Stimulated activated CD8-positive, alpha-beta memory T cell treated with anti-CD3 and anti-CD28 coated beads, Interleukin-15, amount 100 ng/mL, for 24 hours (primary cell): ENCODE measurements at places on chromosomes 2 and 18.

DNA sequence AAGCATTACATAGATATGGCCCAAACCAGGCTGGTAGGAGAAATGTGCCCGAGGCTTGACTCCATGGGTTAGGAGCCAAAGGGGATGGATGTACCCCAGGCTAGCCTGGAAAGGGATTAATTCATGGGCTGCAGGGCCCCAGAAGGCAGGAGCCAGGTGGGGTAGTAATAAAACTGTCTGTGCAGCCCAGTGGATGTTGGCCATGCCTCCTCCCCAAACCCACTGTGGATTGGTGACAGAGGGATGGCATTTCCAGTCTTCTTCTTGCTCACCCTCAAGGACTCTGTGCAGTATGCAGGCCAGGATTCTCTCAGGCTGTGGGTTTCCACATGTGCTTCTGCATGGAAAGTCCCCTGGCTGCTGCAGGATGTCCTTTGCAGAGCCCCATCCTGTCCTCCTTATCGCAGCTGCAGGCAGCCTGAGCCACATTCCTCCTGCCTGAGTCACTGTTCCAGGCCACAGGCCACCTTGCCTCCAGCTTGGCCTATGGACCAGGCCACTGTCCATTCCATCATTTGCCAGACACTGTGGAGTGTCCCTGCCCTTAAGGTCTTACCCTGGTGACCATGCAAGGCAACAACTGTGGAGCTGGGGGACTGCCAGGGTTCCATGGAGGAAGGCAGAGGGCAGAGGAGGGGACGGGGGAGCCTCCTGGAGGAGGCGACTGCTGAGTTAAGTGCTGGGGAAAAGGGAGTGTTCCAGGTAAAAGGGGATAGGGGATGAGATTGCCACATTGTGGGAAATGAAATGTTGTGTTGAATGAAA is 38.9 kb downstream of the INO80C start:
- DNase-seq: no peak

DNA sequence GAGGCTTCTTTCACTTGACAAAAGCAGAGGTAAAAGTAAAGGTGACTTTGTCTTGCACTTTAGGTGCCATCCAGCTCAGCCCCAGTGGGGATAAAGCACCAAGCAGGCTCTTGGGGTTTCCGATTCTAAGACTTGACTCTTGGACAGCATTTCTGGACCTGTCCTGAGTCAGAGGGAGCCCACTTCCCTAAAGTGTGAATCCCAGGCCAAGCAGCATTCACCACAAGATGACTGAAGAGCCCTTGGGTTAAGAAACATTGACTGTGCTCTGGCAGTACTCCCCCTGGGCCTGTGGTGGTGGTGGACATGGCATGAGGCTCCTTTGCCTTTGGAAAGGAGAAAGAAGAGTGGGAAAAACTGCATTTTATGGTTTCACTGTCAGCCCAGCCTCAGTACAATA is 638.0 kb upstream of the VRK2 start:
- no peak for DNase-seq

- no peak for DNase-seq
Observed at GRCh38 chr2:10982931-10983701, 71.4 kb downstream of the KCNF1 start.

GRCh38 chr18:32379891-32380290 is 90.8 kb downstream of the GAREM1 start:
- DNase-seq: no peak

- DNase-seq: no peak
Observed at GRCh38 chr18:58256316-58257080, 212.5 kb downstream of the NEDD4L start.

- no peak for DNase-seq
Observed at GRCh38 chr2:237532160-237532559, 34.2 kb upstream of the PRLH start.

DNA sequence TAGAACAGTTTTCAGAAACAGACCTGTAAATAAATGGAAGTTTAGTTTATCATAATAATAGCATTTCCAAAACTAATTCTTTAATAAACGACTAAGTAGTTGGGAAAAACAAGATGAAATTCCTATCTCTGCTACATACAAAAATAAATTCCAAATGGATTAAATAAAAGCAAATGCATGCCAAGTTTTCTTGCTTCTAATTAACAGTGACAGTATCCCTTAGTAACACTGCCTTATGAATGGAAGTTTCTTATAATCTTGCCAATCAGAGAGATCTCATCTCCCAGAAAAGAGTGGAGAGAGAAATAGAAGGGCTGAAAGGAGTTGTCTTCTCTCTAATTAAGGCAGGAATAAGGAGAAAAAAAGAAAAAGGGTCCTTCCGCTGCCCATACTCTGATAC is 133.9 kb downstream of the GFPT1 start:
- no peak for DNase-seq

GRCh38 chr2:11698009-11698922 is 28.3 kb upstream of the NTSR2 start:
- no peak for DNase-seq

GRCh38 chr2:66686755-66687154 is 251.8 kb downstream of the MEIS1 start:
- no peak for DNase-seq

DNA sequence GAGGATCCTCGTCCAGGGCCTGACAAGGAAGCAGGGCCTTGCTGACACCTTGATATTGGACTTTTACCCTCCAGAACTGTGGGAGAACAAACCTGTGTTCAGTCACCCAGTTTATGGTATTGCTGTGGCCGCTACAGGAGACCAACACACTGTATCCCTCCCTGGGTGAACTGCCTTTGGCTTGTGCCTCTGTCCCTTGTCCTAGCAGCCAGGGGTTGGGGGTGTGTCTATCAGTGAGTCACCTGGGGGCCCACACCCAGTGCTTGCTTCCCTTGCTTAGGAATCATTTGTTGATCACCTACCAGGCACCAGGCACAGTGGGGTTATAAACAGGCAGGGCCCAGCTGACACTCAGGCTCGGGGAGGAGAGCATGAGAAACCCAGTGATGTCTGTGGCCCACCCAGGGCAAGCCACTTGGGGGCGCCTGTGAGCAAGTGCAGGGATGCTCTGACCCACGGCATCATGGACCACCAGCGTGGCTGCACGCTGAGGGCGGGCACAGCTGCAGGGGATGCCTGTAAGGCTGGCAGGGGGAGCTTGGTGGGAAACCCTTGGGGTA is 17.1 kb downstream of the TMEM185B start:
- DNase-seq: peak; percentile 30

GRCh38 chr2:232976176-232976575 is 36.9 kb downstream of the NGEF start:
- DNase-seq: no peak

DNA sequence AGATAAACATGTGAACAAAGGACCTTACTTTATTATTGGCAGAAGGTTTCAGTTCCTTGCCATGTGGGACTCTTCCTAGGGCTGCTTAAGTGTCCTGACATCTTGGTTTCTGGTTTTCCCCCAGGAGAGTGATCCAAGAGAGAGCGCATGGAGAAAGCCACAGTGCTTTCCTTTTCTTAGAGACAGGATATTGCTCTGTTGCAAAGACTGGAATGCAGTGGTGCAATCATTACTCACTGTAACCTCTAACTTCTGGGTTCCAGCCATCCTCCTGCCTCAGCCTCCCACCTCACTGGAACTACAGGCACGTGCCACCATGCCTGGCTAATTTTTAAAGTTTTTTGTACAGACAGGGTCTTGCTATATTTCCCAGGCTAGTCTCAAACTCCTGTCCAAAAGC is 38.1 kb upstream of the TCF7L1 start:
- no peak for DNase-seq
